ENCODE measurements at places on chromosomes 12 and 14.

GRCh38 chr12:9732921-9733461, at the start of gene CLECL1:
Gene CLECL1 (minus strand): TSS chr12:9733097.
- no peak for DNase-seq

- no peak for DNase-seq
Measured at GRCh38 chr12:49702676-49703215, 4.5 kb downstream of the FMNL3 start.

- DNase-seq = no peak
Measured at GRCh38 chr14:48247977-48248376, 572.6 kb upstream of the MDGA2 start.

GRCh38 chr14:24514209-24514608, 6.1 kb upstream of the CMA1 start:
- no peak for DNase-seq

GRCh38 chr14:105647784-105648608, 121.6 kb downstream of the TMEM121 start:
- DNase-seq = no peak

DNA sequence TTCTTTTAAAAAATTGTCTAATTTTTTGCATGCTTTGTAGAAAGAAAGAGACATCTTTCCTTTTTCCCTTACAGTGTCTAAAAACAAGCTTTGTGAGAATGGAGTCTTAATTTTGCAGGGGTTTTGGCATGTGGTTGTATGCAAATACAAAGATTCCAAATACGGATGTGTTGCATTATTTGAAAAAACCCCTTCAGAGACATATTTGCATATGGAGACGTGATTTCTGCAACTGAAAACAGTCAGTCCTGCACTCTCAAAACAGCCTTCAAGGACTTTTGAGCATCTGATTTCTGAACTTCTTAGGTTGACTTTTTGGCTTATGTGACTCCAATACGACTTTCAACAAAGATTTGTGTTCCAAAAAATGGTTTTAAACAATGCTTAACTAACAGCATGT, 7.8 kb downstream of the IRAK3 start:
- no peak for DNase-seq

GRCh38 chr12:64706306-64706705, 52.9 kb downstream of the GNS start:
- DNase-seq = no peak

DNA sequence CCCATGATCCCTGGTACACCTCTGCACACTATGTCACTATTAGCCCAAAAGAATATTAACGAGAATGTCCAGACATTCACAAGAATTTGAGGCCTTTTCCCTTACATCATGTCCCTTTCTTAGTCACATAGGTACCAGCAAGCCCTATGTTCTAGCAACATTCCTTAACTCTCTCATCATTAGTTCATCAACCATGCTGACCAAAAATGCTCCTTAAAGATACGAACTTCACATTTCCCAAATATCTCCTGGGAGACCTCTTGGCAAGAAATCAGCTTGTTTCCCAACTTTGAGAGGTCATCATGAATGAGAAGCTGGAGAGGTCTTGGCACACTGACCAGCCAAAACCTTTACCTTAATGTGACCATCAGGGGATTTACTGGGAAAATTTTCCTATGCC, 4.6 kb downstream of the SALL2 start:
- peak; percentile 90 for DNase-seq

GRCh38 chr12:77337362-77337761, 272.0 kb upstream of the E2F7 start:
- no peak for DNase-seq

DNA sequence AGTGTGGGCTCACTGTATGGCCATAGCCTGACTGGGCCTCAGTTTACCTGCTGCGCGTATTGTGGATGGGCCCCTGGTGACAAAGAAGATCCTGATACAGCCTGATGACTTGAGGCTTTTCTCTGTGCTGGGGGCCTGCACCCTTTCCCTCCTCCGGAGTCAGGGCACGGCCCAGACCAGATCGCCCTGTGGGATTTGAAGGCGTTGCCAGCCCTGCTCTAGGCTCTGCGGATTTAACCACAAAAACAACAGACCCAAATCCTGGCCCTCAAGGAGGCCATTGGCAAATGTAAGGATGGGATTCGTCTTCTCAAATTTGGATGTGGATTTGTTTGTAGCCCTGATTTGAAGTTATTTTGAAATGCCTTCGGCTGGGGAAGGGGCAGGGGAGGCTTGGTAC, 195.8 kb downstream of the TSPAN9 start:
- DNase-seq = no peak

- no peak for DNase-seq
Measured at GRCh38 chr12:38465020-38465419, 148.4 kb downstream of the ALG10B start.

- DNase-seq = no peak
Measured at GRCh38 chr12:126967152-126967551, 1299.8 kb upstream of the TMEM132C start.

DNA sequence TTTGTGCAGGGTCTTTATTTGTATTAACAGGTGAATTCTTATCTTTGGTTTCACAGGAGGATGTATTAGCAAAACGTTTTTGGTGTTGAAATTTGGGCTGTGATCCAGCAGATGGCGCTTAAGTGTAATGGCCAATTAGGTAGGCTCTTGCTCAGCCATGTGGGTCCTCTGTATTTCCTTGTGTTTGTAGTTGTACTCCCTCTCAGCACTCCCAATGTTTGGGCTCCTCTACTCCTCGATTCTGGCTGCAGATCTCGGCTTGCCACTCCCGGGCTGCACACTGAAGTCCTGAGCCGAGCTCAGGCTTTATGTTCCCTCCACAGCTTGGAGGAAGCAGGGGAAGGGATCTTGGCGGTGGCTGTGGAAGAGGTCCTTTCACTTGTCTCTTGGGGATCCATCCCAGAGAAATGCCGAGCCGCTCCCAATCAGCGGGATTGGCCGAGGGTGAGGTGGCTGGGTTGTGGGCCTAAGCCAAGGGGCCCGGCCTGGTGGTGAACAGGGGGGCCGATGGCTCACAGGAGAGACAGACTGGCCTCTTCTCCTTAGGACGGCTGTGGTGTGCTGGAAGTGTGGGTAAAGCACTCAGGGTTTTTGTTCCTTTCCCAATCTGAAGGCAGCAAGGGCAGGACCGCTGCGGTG, 133.7 kb downstream of the AEBP2 start:
- DNase-seq = peak; percentile 59

GRCh38 chr12:131194166-131194565, 240.5 kb downstream of the ADGRD1 start:
- DNase-seq = no peak

GRCh38 chr12:96255077-96255476, 60.9 kb downstream of the ELK3 start:
- peak; percentile 87 for DNase-seq

DNA sequence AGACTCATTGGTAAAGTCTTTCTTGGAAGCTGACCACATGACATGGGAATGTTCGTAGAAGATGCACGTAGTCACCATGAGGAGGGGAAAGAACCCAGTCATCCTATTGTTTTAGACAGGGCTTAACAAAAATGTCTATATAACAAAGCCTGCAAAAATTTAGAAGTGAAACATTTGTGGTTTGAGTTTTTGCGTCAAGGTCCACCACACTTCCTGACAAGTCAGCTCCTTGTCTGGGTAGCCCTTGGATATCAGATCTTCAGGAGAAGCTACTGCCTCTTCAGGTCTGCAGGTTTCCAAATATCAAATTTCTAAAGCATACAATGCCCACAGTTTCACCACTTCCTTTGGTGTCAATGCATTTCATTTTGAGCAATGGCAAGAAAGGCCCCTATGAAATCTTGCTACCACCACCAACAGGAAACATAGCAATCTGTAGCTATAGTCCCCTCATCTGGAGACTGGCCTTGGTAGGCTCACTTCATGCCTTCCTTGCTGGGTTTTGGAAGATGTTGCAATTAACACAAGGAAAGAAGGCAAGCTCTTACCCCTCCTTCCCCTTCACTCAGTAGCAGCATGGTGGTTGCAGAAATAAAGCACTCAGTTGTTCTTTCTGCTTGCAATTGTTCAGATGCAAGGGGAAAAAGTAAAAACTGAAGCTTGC, 235.2 kb downstream of the PCNX1 start:
- peak; percentile 94 for DNase-seq

DNA sequence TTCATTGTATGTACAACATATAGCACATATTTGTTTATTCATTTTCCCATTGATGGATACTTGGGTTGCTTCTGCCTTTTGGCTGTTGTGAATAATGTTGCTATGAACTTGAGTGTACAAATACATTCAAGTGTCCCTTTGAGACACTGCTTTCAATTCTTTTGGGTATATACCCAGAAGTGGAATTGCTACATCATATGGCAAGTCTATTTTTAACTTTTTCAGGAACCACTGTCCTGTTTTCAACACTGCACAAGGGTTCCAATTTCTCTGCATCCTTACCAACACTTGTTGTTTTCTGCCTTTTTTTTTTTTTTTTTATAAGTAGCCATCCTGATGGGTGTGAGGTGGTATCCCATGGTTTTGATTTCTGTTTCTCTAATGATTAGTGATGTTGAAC, 15.9 kb downstream of the RBMS2 start:
- no peak for DNase-seq

DNA sequence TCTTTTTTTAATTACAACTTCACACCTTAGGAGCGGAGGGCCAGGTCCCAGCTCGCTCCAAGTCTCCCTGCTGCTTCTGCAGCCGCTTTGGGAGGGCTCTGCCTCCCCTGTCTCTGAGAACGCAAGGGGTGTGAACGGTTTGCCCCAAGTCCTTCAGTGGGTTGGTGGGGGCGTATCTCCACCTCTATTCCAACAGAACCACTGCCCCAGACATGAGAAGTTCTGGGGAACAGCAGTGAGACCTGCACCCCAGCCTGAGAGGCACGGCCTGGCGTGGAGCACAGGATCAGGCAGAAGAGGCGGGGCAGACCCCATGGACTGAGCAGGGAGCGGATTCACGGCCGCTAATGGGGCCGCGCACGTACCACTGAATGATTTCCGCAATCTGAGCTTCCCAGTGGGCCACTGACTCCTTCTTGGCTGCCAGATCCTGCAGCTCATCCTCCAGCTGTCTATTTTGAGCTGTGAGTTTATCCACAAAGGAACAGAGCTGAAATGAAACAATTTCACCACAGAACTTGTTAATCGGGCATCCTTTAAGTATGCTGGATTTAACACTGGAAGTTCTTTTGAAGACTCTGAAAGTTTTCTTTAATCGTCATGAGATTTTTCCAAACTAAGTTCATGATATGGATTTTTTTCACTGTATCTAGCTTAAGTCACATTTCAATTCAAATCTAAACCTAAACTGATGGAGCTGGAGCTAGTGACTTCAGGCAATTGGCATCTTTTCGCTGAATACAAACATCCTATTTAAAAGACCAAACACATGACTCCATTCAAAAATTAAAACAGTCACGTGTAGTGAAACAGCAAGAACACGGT, 44.4 kb downstream of the AMN start:
- no peak for DNase-seq

DNA sequence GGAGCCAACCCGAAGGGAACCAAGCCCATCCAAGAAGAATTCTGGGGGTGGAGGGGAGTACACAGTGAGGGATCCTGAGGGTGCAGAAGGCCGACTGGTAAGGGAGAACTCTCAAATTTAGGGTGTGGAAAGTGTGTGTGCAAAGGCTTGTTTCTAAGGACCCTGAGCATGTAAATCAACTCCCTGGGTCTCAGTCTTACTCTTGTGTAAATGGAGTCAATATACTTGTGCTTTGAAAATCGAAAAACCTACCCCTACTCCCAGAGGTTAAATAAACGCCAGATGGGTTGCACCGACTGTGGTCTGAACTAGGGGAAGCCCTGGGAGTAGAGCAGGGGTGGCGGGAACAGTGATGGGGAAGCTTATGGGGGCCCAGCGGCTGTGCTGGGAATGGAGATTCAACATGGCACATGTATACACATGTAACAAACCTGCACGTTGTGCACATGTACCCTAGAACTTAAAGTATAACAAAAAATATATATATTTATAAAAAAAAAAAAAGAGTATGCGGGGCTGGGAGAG, 6.0 kb downstream of the B4GALNT1 start:
- no peak for DNase-seq

DNA sequence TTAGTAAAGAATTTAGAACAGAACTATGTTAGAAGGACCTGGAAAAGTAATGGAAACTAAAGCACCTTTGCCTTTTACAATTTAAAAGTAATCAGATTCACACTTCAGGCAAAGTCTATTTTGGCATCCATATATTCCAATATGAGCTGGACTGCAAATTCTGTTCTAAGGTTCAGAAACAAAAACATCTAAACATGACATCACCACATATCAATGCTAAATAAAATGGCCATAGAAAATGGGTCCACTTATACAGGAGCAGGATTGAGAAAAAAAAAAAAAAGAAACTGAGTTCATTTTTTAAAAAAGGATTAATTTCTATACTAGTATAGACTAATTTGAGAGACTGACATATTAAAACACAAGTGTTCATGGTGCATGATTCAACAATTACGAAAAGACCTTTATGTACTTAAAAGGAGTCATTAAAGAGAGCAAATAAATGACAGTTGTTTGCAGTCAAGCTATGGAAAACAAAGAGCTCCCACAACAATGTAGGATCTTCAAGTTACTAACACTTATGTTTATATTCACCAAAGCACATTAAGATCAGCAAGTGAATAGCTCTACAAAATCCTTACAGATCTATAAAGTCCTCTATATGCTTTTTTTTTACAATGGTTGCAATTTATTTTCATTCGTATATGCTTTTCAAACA, 45.7 kb downstream of the DICER1 start:
- no peak for DNase-seq

- DNase-seq = no peak
Measured at GRCh38 chr14:53571641-53572328, 384.8 kb downstream of the BMP4 start.

- DNase-seq = peak; percentile 71
Measured at GRCh38 chr12:77116277-77116676, 50.9 kb upstream of the E2F7 start.

DNA sequence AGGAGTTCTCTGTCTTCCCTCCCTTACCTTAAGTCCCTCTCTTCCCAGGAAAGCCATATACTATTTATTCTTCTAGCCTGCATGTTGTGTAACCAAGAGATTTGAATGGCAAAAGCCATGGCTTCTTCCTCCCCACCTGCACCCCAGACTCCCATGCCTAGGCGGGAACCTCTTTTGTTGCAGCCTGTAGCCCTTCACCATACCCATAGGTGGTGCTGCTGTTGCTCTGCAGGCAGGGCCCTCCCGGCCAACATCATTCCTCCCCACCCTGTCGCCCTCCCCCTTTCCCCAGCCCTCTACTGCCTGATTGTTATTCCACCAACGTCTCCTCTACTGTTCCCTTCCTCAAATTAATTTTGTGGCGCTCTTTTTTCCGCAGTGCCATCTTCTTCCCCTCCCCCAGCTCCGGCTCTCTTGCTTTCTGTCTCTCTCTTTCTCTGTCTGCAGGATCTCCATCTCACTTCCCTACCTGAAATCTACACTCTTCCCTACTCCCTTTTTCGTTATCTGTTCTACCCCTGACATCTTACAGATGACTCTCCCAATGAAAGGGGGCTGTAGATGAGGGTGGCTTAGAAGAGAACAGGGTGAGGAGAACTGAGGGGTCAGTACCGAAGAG, 13.8 kb downstream of the NGDN start:
- peak; percentile 11 for DNase-seq

- DNase-seq = no peak
Measured at GRCh38 chr12:15854916-15855315, 27.3 kb upstream of the STRAP start.

- DNase-seq = no peak
Measured at GRCh38 chr12:72865921-72866320, 593.8 kb downstream of the TRHDE start.

- DNase-seq = no peak
Measured at GRCh38 chr12:527241-527640, 67.5 kb downstream of the B4GALNT3 start.

GRCh38 chr12:80262771-80263170, 163.4 kb downstream of the OTOGL start:
- DNase-seq = peak; percentile 53

- no peak for DNase-seq
Measured at GRCh38 chr14:68506645-68507419, 286.0 kb downstream of the ZFP36L1 start.

- DNase-seq = no peak
Measured at GRCh38 chr14:105576525-105577088, 50.2 kb downstream of the TMEM121 start.

Measured in fibroblast of mammary gland (primary cell).